Hippocampal formation (tissue), 2 donors: ENCODE measurements at places on chromosomes 3 and 15.

DNA sequence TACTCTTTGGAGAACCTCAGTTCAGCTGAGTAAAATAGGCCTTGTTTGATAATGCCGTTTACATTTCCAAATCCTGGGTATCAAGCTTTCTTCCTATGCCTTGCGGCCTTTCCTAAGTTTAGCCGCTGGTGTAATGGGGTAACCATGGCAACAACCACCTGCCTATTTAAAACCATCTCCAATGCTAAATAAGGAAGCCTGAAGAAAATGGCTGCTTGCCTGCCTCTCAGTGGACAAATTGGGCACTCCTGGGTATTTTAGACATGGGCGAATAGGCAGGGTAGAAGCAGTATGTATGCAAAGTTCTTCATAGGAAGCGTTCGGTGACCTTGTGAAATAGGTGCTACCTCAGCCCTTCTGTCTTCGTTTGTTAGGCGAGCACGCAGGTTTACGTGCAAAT lies 122.7 kb downstream of the DGKG start:
- peak; percentile 33 for DNase-seq

DNA sequence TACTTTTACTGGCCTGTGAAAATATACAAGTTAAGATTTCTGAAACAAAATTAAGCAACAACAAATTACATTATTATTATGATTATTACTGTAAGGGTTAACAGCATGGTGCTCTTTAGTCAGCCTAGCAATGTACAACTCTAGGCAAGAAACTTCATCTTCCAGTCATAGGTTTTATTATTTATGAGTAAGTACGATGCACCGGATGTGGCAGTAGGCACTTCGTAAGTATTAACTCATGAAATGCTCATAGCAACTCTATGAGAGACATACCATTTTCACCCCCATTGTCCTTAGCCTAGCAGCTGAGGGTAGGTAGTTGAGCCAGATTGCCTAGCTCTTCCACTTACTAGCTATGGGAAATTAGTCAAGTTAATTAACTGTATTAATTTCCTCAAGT lies 68.0 kb upstream of the PTPRG start:
- DNase-seq, result no peak

- DNase-seq, result peak; percentile 33
These were observed 81.6 kb downstream of the HERC1 start for GRCh38 chr15:63752075-63752684.

GRCh38 chr3:127417709-127418559 lies 130.1 kb upstream of the PRR20G start:
- no peak for DNase-seq

DNA sequence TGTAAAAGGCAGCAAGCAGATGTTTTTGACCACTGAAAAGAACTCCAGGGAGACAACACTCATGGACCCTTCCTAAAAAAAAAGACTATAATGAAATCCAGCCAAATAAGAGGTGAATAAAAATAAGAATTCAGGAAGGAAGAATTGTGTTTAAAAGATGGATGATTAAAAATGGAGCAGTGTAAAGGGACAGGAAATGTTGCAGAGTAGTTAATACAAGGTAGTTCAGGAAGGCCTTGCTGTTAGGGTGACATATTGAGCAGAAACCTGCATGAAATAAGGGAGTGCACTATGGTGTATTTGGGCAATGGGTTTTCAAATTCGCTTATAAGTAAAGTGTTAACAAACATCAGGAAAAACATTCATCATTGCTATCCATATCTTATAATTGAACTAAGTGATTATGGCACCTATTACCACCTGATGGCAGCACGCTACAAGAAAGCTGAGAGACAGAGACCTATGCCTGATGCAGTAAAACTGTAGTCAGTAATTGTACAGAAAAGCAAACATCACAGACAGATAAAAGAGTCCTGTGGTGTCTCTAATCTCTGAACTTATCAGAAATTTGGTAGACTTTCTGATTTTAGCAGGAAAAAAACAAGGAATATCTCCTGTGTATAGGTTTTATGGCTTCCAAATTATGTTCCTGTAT lies 5.8 kb upstream of the DBR1 start:
- DNase-seq, result no peak

DNA sequence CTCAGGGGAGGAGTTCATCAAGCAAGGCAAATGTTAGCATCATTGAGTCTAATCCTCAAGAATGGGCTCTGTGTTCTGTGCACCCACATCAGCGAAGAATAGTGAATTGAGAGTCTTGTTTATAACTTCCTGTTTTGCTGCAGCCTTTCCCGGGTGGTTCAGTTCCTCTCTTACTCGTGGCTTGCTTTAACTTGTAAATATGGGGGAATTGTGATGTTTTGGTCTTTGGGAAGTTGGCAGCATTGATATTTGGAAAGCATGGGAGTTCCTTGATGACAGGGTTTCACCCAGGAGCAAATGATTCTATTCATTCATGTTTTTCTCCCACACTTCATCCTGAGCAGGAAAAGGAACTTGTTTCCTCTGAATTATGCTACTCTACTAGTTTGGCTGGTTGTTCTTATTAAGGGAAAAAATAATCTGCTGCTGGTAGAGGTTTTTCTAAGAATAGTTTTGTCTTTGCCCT lies 40.4 kb downstream of the GPD1L start:
- peak; percentile 38 for DNase-seq

DNA sequence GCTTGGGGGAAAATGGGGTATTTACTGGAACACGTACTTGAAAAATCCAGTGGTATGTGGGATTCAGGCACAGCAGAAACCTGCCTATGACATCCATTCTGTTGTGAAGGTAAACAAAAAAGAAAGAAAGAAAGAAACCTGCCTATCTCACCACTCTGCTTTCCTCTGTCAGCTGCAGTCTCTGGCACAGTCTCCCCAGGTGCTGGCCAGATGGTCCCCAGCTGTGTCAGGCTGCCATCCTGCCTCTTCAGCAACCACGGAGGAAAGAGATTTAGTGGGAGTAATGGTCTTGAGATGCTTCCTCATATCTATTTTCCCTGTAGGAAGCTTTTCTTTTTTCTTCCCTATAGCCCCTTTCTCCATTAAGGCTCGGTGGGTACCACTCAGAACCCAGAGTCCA lies 2.5 kb upstream of the PXYLP1 start:
- DNase-seq, result no peak

- no peak for DNase-seq
These were observed 9.3 kb downstream of the VIPR1 start for GRCh38 chr3:42511736-42512135.

- DNase-seq, result no peak
These were observed 18.1 kb downstream of the GBE1 start for GRCh38 chr3:81743096-81744025.

DNA sequence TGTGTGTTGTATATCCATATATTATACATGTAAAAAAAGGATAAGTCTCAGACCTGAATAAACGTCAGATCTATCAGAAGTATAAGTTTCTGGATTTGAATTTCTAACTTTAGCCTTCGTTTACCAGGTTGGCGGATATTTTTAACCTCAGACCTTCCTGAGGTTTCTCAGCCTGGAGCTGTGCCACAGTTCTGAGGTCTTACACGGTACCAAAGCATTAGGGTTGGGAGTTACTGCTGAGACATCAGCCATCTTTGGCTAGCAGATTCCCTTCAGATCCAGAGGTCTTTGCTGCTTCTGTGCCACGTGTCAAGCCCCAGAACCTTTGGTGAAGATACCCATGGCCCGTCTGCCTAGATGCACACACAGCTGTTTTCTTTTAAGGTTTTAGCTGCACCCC lies 84.7 kb downstream of the PPP2R3A start:
- DNase-seq, result no peak

- DNase-seq, result no peak
These were observed 30.9 kb downstream of the EAF1 start for GRCh38 chr3:15458212-15458780.

DNA sequence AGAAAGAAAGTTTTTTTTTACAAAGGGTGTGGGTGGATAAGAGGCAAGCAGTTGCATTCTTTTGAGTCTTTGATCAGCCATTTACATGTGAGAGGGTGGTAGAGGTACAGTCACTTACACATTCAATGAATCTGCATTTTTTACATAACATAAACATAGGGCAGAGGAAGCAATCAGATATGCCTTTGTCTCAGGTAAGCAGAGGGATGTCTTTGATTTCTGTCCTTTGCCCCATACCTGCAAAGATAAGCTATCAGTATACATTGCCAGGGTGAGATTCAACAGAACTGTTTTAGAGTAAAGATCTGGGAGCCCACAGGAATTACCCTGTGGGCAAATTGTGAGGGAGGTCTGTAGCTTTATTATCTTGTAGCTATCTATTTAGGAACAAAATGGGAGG lies 5.4 kb upstream of the PPP1R2 start:
- DNase-seq, result no peak

GRCh38 chr3:116246406-116246980 lies 198.8 kb downstream of the LSAMP start:
- DNase-seq, result peak; percentile 28

DNA sequence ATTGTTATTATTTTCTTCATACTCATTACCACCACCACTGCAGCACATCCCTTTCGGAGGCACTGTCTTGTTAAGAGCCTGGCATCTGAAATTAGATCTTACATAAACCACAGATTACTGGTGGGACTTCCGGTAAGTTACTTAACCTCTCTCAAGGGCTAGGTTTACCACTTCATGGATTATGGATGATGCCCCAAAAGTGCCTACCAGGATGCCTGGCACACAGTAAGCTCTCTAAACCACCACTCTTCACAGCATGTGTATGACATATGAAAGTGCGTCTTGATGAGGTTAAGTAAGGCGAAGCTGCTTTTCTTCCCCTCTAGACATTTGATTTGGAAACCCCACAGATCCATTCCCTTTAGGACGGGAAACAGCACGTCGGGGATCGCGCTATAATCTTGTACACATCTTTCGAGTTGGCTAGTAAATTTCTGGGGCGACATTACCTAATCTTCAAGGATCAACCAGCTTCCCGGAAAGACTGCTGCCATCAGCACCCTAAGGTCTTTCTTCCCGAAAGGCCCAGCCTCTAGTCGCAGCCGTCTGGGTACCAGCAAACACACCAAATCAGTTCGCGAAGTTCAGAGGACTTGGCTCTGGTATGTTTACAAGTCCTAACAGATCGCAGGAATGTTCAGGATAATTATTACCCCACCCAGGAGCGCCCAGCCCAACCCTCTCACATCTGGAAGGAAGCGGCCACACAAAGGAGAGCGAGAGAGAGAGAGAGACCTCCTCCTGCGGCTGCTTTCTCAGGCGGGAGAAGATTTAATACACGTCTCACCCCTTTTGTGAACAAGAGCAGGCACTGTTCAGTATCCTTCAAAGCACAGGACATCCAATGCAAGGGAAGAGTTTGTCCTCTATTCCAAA lies 155.1 kb upstream of the FRMD4B start:
- DNase-seq, result peak; percentile 53

DNA sequence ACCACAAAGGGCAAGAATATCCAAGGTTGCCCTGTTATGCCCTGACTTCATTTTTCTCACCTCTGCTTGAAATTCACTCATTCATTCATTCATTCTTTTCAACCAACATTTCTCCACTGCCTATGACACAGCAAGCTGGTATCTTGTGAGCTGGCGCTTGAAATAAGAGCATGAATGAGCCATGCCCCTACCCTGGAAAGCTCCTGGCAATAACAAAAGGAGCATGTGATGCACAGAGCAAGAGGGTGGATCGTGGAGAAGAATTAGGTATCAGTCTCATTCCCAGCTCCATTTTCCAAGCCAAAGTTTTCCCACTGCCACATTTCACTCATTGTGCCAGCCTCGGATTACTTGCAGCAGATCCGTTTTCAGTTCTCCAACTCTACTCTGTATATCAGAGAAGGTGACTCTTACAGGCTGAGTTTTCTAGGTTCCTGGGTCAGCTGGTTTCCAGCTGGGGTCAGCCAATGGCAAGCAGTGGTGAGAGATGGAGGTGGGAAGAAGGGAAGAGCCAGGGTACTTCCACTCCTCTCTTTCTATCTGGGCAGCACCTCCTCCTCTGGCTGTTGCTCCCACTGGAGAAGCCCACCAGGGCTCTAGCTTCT lies 144.8 kb downstream of the SUCLG2 start:
- DNase-seq, result no peak

DNA sequence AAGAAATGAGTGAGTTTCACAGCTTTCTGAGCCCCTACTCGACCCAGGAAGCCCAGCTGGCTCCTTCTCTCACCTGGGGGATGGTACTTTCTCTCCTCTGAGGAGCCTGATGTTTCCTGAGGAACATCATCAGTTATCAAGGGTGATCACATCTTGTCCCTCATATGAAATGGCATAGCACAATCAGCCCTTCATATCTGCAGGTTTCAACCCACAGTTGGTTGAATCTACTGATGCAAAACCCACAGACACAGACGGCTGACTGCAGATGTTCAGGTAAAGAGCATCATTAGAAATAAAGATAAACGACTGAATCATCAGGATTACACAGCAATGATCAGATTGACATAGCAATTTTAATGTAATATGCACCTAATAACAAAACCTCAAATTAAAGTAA lies 93.6 kb upstream of the OSTN start:
- no peak for DNase-seq

DNA sequence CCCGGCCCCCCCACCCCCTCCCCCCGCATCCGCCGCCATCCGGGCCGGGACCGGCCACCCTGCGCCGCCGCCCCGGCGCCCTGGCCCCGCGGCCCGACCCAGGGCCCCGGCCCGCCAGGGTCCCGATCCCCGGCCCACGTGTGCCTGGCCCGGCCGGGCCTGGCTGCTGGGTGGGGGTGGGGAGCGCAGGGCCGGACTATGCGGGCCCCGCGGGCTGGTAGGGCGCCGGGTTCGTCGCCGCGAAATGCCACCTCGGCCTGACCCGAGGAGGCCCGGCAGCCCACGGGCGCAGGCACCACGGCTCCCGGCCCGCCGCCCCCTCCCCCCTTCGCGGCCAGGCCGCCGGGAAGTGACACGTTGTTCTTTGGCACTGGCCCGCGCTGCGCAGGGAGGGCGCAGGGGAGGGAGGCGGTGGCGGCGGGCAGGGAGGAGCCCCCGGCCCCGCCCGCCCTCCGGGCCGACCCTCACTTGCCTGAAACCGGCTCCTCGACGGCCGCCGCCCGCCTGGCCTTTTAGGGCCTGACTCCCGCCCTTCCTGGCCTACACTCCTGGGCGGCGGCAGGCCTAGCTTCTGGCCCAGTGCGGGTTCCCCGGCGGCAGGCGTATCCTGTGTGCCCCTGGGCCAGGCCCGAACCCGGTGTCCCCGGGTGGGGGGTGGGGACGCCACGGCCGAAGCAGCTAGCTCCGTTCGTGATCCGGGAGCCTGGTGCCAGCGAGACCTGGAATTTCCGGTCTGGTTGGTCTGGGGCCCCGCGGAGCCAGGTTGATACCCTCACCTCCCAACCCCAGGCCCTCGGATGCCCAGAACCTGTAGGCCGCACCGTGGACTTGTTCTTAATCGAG lies 515 bp downstream of the EIF4G1 start:
- no peak for DNase-seq

DNA sequence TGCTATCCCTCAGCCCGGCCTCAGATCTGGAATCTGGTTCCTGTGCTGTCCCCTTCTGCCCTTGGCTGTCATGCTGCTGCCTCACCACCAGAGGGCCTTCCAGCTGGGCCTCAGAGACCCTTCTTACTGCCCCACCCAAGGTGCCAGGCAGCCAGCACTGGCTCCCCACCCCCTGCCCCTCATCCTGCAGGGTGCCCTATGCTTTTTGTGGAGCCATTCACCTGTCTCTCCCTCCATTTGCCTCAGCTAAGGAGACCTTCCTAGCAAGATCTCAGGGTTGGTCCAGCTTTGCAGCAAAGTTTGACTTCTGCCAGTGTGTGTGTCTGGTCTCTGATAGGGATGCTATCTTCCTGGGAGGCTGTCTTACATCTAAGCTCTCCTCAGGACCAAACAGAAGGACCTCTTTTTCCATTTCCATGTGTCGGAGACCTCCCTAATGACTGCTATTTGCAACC lies 1.9 kb upstream of the VWA5B2 start:
- no peak for DNase-seq
